Muscle of leg (tissue), 16 donors: ENCODE measurements at places on chromosomes 4 and X. TPM values are rescaled to one million over a fixed set of nuclear protein-coding genes. Genes with fewer than 3 reads are reported as not detected.

CFAP47 gene
- under 0.01 TPM for total RNA-seq

VGLL1 gene
- 0.09 TPM for total RNA-seq

PAGE2B gene
- total RNA-seq = not detected

TMEM35A gene
- 1.1 TPM for total RNA-seq

P2RY10 gene
- total RNA-seq = 0.84 TPM

YY2 gene
- total RNA-seq = 0.93 TPM

AMBN gene
- total RNA-seq = not detected

SLC7A11 gene
- total RNA-seq = 0.93 TPM

KDR gene
- total RNA-seq = 48.9 TPM

COQ2 gene
- total RNA-seq = 9.5 TPM

NAP1L2 gene
- total RNA-seq = 1.3 TPM

DRD5 gene
- 0.09 TPM for total RNA-seq

LONRF3 gene
- total RNA-seq = 2.4 TPM

HGFAC gene
- 0.80 TPM for total RNA-seq

USP9X gene
- total RNA-seq = 60.8 TPM

SYN1 gene
- total RNA-seq = 0.75 TPM

INTU gene
- 10.6 TPM for total RNA-seq

GPR173 gene
- total RNA-seq = 4.4 TPM
